Stimulated activated CD4-positive, alpha-beta T cell treated with anti-CD3 and anti-CD28 coated beads, Interleukin-2, amount 100 ng/mL, for 4 hours (primary cell): ENCODE measurements at places on chromosomes 2 and 18.

GRCh38 chr2:167794554-167795255 is 452.7 kb downstream of the STK39 start:
- DNase-seq, result no peak

GRCh38 chr18:76988827-76989646 is 143.5 kb downstream of the MBP start:
- DNase-seq, result no peak

GRCh38 chr18:29154196-29154757 is 977.3 kb upstream of the CDH2 start:
- DNase-seq, result no peak

DNA sequence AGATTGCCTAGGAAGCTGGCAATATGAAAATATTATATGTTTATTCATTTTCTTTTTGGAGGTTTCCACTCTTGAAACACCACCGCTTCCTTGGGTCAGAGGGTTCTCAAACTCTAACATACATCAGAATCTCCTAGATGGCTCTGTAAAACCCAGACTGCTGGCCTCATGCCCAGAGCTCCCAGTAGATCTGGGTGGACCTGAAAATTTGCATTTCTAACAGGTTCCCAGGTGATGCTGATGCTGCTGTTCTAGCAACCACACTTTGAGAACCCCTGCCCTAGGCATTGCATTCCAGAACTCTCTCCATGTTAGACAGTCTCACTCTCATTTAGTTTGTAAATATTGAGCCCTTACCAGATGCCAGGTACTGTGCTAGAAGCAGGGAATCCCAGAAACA is 139.4 kb downstream of the FAM210A start:
- no peak for DNase-seq

DNA sequence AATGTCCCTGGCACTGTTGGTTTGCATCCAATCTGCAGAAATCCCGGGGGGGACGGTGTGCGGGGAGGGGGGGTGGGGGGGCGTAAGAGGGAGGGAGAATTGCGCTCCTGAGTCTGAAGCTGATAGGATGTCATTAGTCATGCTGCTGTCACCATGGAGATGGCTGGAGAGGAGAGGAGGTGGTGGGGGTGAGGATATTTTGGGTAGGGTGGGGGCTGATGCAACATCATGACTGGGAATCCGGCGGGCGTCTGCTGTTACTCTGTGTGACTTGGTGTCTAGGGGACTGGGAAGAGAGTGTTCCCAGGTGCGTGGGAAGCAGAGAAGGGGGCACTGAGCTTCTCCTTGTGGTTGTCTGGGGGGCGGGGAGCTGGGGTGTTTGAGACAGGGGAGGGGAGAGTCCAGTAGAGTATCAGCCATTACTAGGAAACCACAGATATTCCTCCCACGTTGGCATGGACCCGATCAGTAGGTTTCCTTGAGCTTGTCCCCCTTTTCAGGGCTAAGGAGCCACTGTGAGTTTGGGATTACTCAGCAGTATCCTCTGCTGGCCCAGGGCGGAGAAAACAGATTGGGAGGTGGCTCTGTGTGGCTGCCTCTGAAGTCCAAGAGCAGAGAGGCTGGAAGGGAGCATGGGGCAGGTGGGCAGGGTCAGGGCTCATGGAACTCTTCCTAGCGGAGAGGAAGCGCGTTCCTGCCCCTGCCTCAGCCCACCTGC is 18.9 kb downstream of the TET3 start:
- DNase-seq, result no peak

DNA sequence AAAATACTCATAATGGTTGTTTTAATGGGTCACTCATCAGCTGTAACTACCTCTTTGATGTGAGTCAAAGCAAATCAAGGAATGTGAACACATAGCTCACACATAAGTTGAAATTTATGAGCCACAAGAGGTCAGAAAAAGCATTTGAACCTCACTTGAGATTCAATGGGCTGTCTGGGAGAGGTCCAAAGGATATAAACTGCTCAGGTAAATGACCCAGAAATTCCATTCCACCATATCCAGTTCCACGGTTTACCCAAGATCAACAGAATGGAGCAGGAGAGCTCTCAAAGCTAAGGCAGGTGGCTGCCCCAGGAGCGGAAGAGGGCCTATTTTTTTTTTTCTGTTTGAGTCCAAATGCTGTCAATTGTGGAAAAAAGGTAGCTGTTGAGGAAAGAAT is 464.1 kb downstream of the TNS1 start:
- DNase-seq, result no peak

GRCh38 chr2:158803506-158803905 is 8.4 kb downstream of the DAPL1 start:
- no peak for DNase-seq

- no peak for DNase-seq
Measured at GRCh38 chr2:130887643-130888042, 50.9 kb downstream of the ARHGEF4 start.

DNA sequence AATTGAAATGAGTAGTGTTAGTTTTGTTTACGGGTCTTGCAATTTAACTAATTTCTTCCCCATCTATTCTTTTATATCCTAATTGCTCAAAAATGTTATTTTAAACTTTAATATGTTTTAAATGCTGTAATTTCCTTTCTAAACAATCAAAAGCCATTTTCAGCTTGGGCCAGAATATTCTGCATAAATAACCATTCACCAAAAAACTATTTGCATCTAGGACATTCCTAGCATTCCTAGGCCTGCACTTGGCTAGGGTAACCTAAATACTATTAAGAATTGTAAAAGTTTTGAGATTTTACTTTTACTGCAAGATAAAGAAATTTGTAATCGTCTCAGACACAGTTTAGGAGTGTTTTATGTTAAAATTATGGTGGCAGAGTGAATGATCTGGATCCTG is 7.8 kb upstream of the ETAA1 start:
- DNase-seq, result no peak

- peak; percentile 53 for DNase-seq
Measured at GRCh38 chr2:70861777-70862625, 26.4 kb upstream of the CD207 start.
